Stimulated activated CD4-positive, alpha-beta T cell treated with anti-CD3 and anti-CD28 coated beads, TNF-alpha, amount 100 ng/mL, for 1 hour (primary cell): ENCODE measurements at places on chromosomes 13 and 19.

GRCh38 chr13:57635541-57636085, 4.1 kb downstream of the PCDH17 start:
- no peak for DNase-seq

DNA sequence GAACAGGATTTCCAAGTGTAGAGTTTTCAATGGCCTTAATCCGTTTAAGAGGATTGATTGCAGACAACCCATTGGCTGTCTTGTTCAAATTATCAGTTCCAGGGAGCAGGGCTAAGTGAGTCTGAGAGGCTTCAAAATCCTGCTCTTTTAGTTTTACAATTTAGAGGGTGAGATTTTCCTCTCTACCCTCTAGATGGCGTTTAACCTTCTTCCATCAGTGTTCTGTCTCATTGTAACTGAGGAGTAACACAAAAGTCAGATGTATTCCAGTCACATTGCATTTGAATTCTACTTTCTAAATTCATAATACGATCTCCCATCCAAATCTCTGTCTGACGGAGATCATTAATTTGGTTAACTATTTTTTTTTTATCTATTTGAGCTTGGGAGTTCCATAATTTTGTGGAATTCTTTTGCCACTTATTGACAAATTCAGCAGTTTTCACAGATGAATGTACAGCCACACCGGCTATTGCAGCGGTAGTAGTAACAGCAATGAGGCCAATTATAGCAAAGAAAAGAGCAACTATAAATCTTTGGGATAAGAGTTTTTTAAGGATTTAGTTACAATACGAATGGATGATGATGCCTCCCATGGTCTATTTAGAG, 7.8 kb upstream of the C19orf84 start:
- DNase-seq, result no peak

DNA sequence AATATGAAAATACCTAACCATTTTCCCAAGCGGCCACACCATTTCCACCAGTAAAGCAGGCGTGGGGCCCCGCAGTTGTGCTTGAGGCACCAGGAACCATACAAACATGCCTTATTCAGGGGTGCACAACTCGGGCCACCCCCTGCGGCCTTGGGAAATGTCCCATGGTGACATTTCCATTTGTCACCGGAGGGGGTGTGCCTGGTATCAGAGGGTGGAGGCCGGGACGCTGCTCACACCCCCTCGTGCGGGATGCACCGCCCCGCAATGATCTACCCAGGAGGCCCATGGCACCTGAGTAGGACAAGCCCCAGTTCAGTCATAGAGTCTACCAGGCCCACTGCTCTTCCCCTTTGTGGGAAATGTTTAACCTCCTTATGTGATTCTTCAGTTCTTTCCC, 218.8 kb downstream of the TEX29 start:
- no peak for DNase-seq

DNA sequence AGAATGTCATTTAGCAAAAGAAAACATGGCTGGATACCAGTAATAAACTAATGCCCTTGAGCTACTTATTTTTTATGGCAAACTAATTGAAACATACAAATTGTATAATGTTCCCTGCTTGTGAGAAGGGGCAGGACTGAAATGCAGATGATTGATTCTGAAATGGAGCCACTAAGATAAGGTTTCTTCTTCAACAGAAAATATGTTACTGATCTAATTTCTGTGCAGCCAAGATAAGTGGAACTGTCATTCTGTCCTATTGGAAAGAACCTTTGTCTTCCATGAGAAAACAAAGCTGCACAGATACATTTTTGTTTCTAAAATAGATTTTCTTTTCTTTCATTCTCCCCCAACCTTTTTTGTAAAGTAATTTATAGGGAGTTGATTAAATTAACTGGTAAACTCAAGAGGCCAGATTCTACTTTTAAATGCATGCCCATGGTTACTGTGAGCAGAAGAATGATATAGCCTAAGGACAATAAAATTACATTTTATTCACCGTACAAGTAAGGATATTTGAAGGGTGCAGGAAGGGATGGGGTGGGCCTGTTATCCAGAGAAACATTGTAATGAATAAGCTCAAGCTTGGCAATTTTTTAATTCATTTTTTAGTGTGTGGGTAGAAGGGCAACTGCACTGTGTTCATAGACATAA, 39.9 kb downstream of the STARD13 start:
- no peak for DNase-seq

- no peak for DNase-seq
Observed at GRCh38 chr13:114025714-114026431, 52.0 kb upstream of the C13orf46 start.

- DNase-seq, result no peak
Observed at GRCh38 chr19:34316741-34317301, 48.2 kb upstream of the GPI start.

DNA sequence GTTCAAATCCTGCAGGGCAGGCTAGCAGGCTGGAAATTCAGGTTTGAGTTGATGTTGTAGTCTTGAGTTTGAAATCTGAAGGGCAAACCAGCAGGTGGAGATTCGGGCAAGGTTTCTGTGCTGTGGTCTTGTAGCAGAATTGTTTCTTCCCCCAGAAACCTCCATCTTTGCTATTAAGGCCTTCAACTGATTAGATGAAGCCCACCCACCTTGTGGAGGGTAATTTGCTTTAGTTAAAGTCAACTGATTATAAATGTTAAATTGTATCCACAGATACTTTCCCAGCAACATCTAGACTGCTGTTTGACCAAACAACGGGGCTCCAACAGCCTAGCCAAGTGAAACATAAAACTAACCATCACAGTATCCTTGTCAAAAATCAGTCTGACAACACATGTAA, 9.4 kb downstream of the IPO5 start:
- DNase-seq, result no peak

- no peak for DNase-seq
Observed at GRCh38 chr19:46944918-46945628, 74.6 kb upstream of the NPAS1 start.

DNA sequence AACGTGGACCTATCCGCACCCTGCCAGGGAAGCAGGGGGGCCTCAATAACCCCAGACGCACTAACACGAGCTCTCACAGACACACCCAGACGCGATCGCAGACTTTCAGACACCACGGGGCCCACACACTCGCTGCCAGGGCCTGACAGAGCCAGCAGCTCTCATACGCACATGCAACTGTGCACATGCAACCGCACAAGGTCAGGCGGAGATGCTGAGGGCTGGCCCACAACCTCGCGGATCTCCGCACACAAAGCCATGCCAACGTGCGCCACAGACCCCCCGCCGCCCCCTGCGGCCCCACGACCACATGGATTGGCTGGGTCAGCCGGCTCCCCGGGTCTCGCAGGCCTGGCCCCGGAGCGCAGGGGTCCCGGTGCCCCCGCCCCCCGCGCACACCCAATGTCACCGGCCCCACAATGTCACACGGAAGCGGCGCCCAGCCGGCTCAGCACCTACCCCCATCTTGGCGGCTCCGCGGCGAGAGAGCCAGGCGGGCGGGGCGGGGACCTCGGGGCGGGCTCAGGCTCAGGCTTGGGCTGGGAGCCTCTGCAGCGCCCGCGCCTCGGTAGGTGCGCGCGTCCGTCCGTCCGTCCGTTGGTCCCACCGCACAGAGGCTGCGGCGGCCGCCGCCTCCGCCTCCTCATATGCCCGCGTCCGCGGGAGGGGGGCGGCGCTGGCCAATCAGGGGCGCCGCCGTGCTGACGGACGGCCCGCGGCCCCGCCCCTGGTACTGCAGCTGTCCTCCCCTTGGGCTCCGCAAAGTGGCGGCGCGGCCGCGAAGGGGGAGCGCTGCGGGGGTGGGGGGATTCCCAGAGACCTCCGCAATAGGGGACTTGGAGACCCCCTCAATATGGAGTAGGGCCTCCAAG, at the start of gene ATP1A3:
Gene ATP1A3, minus strand, starts transcription at position 619 of the 872 bp plus-strand sequence. Its CDS starts 154 bp downstream, at position 465.
- peak; percentile 13 for DNase-seq

DNA sequence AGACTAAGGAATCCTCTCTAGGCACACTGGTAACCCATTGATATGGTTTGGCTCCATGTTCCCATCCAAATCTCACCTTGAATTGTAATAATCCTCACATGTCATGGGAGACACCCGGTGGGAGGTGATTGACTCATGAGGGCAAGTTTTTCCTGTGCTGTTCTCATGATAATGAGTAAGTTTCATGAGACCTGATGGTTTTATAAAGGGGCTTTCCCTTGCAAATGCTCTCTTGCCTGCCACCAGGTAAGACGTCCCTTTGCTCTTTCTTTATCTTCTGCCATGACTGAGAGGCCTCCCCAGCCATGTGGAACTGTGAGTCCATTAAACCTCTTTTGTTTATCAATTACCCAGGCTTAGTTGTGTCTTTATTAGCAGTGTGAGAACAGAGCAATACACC, 81.4 kb upstream of the GPC6 start:
- no peak for DNase-seq

GRCh38 chr19:47230921-47231214, at the start of gene BBC3:
TSS of gene BBC3 (minus strand) at chr19:47231199. CDS start at chr19:47228431, 2,768 bp downstream.
- DNase-seq, result no peak

DNA sequence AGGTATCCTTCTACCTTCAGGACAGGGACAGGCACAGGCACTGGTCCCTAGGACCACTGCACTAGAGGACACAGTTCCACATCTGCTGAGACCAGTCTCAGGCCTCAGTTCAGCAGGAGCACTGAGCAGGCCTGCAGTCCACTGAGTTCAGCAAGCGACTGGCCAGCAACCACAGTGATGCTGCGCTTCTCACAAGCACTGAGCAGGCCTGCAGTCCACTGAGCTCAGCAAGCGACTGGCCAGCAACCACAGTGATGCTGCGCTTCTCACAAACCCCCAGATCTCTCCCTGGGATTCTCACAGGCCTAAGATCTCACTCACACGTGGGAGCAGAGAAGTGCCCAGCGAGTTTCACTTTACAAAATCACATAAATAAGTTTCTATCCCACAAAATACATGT, 140.6 kb downstream of the IRS2 start:
- DNase-seq, result no peak
